ENCODE measurements at places on chromosomes 2 and 18.

DNA sequence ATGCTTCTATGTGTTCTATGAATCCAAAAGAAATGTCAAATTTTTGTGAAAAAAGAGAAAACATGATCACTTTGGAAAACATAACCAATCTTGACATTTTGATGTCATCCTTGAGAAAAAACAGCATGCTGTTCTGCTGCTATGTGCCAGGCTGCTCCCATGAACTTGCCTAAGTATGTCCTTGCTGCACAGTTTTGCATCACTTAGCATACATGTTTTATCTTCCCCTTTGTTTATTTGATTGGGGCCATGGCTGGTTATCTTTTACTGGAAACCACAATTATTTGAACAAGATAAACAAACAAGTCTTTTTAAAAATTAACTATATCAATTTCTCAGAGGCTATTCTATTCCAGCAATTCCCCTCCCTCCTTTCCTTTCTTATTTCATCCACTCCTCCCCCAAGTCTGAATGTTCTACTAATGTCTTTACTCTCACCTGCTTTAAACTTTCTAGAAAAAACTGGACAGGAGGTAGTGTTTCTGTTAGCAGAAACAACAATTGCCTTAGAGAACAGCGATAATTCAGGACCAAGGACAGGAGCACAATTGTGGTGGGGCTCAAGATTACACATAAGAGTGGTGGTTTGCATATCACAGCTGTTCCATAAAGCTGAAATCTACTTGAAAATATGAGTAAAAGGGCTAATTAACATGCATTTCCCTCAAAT lies 6.7 kb downstream of the AOX1 start:
- DNase-seq, result no peak

DNA sequence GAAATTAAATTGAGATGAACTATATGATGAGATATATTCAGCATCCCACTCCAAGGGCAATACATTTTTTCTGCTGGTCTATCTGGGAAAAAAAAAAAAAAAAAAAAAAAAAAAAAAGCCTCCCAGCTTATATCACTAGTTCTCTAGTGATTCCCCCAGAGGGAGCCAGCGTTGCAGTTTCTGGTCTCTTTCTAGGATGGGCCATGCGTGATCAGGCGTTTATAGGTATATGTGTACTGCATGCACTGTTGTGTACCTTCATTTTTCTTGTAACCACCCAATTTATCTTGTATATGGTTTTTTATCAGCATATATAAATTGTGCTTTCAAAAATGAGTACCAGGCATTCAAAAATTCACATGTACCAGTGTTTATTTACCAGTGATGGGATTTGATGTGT lies 35.1 kb downstream of the DCDC2C start:
- DNase-seq, result no peak

- DNase-seq, result no peak
These were observed 78.1 kb upstream of the TTC39C start for GRCh38 chr18:23936381-23936958.

DNA sequence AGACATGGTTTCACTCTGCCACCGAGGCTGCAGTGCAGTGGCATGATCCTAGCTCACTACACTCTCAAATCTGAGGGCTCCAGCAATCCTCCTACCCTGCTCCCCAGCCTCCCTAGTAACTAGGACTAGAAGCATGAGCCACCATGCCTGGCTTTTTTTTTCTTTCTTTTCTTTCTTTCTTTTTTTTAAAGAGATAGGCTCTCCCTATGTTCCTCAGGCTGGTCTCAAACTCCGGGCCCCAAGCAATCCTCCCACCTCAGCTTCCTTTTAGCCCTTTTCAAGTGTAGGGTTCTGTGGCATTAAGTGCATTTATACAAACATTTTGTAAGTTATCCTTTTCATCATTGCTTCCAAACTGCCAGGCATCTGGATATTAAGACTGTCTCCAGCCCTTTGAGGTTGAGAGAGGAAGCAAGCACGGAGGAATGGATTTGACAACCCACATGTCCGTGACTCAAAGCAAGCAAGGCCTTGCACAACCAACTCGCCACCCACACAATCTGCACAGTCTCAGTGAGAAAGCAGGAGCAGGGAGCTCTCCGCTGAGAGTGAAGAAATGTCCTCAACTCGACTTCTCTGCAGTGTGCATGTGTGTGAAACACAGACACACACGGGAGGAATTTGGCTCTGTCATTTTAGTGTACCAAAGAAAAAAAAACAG lies 65.6 kb downstream of the ATP8B1 start:
- no peak for DNase-seq

GRCh38 chr2:29004755-29005154 lies 23.7 kb downstream of the TOGARAM2 start:
- no peak for DNase-seq

DNA sequence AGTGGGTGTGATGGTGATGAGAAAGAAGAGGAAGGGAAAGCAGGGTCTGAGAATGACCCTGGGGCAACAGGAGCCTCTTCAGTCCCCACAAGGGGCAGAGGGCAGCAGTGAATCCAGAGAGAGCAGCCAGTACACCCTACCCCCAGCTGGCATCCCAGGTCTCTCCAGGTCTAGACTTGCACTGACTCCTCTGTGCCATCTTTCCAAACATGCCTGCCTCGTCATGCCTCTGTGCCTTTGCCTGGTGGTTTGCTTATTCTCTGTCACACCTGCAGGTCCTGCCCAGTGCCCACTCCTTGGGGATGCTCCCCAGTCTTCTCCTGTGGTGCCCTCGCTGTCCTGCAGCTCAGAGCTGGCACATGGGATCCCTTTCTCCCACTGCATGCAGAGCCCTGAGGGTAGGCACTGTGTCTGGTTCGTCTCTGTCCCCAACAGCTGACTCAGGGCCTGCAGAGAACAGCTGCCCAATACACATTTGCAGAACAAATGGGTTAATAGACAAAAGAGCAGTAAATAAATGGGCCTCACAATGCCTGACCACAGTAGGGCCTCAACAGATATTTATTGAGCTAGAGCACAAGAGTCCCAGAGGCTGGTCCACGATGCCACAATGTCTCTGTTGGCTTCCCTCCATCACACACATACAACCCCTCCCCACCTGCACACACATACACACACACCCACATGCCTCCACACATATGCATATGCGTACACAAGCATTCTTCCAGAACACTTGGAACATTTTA lies 89.8 kb downstream of the HS1BP3 start:
- DNase-seq, result no peak

- DNase-seq, result no peak
These were observed 20.3 kb downstream of the SEH1L start for GRCh38 chr18:12968115-12968514.

DNA sequence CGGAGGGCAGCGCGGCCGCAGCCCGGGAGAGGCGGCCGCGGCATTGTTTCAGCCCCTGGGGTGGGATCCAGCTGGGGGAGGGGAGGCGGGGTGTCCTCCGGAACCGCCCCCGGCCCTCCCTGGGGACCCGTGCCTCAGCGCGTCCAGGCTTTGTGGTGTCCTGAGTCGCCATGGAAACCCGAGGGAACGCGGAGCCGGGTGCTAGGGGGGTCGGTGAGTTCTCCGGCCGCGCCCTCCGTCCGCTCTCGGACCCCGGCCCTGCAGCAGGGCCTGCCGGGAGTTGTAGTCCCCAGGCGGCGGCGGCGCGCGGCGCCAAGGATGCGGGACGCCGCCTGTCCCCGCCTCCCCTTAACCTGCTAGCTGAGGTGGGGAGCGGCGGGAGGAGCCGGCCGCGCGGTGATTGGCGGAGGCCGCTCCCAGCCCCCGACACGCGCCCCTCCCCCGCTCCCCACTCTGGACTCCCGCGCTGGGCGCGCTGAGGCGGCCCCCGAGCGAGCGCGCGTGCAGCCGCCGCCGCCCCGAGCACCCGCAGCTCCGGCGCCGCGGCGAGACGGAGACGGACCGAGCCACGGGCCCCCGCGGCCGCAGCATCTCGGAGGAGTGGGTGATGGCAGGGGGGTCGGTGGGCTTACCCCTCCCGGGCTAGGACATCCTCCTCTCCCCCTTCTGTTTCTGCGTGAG lies at the start of gene DPYSL5:
Gene DPYSL5, plus strand, starts transcription at position 478 of the 681 bp plus-strand sequence. CDS start 50,368 bp downstream, outside the sequence.
- DNase-seq, result no peak

GRCh38 chr18:62769216-62769615 lies 53.9 kb downstream of the PHLPP1 start:
- DNase-seq, result no peak

- DNase-seq, result no peak
These were observed 161.8 kb downstream of the LNPK start for GRCh38 chr2:175840256-175840655.

Data from iPS DF 6.9 (cell line).